ENCODE measurements at places on chromosomes 3 and 15.

DNA sequence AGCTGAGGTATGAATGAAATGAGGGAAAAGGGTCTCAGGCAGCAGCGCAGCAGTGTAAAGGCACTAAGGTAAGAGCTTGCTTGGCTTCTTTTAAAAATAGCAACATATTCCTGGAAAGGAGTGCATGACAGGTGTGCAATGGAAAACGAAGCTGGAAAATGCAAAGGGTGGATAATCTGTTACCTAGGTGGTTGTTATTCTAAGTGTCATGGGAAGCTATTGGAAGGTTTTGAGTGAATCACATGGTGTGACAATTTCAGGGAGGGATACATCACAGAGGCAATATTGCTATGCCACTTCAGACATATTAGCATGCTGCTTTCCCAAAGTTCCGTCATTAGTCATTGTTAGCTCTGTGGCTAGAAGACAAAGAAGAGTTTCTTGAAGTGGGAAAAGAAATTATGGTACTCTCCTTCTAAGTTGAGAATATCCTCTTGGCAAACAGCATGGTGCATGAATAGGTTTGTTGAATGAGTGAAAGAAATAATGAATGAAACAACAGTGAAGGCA lies 28.7 kb upstream of the TMEM45A start:
- DNase-seq, result no peak

DNA sequence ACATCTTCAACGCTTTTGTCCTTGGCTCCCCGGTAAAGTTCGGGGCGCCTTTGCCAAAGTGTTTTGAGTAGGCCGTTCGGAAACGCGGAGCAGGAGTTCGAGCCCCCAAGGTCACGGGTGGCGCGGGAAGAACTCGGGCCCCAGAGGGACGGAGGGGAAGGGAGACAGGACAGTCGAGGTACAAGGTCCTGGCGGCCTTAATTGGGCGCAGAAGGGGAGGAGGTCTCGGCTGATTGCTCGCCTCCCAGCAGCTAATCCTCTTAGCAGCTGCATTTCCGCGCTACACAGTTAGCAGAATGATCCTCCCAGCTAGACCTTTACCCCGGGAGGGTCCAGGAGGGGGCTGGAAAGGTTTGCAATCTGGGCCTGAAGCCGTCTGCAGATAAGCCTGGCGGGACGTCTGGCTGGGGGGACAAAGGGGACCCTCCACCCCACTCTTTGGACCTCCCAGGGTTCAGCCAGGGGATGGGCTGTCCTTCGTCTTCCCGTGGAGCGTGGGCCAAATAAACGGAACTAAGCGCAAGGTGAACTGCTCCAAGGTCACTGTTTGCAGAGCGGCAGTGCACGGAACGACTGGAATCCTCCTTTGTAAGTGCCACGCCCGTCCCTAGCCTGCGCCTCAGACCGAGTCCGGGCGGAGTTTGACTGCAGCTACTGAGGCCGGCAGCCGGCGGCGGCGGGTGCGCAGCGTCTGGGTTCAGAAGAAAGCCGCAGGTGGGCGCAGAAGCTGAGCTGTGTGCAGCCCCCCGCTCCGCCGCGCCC lies 7.2 kb downstream of the EOMES start:
- no peak for DNase-seq

DNA sequence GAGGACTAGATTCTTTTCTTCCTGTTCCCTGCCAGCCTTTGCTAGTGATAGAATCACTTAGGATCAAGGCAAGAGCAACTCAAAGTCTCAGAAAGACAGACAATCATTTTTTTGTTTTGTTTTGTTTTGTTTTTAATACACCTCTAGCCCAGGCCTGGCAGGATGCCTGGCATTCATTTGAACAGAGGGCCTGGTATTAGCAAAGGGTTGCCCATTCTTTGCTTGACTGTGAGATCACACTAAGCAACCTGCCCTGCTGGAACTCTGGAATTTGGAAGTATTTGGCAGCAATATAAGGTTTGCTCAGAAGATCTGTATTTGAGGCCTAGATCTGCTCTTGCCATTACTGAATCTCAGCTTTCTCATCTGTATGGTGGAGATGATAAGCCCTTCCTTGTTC lies 21.8 kb upstream of the ATP13A5 start:
- no peak for DNase-seq

DNA sequence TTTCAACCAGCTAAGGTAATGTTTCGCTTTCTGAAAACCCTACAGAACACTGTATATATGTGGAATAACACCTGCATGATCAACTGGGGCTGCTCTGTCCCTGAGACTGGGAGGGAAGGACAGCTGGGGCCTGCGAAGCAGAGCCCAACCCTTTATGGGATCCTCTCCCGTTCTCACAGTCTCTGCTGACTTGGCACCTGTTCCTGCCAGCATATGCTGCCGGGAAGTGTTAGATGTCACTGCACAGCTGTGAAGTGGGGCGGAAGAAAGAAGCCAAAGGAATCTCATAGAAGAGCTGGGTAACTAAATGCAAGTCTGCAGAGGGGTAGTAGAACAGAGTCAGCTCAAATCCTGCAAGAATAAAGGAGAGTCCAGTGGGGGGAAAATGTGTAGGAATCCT lies 29.6 kb downstream of the LRRC3B start:
- DNase-seq, result no peak

GRCh38 chr15:101255615-101256241 lies 3.9 kb upstream of the CHSY1 start:
- peak; percentile 87 for DNase-seq

Measured in fibroblast of lung (primary cell).